ENCODE measurements at places on chromosomes 13 and 19.

GRCh38 chr13:60463787-60464186, 66.8 kb downstream of the TDRD3 start:
- DNase-seq, result no peak

GRCh38 chr19:55113570-55114039, 3.8 kb downstream of the PPP1R12C start:
- DNase-seq, result no peak

- DNase-seq, result no peak
Measured at GRCh38 chr13:92967923-92968322, 258.7 kb upstream of the GPC6 start.

GRCh38 chr13:98961503-98962105, 16.3 kb downstream of the DOCK9 start:
- no peak for DNase-seq

DNA sequence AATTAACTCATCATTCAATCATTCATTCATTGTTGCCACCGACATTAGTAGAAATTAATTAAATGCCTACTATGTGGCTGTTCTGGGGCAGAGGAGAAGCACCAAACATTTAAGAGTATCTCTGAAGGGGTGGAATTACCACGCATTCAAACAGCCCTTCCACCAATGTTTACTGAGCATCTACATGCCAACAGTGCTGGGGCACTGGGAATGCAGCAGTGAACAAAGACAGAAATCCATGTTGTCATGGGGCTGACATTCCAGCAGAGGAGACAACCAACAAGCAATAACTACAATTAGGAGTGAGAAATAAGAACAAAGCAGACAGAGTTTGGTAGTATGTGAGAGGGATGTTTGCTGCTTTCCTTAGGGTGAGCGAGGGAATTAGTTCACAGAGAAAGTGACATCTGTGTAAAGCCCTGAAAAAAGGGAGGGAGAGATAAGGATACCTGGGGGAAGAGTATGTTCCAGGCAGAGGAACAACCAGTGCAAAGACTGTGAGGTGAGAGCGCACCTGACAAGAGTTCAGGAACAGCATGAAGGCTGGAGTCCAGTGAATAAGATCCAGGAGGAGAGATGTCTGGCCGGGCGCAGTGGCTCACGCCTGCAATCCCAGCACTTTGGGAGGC, 1.3 kb upstream of the PAK4 start:
- DNase-seq, result no peak

DNA sequence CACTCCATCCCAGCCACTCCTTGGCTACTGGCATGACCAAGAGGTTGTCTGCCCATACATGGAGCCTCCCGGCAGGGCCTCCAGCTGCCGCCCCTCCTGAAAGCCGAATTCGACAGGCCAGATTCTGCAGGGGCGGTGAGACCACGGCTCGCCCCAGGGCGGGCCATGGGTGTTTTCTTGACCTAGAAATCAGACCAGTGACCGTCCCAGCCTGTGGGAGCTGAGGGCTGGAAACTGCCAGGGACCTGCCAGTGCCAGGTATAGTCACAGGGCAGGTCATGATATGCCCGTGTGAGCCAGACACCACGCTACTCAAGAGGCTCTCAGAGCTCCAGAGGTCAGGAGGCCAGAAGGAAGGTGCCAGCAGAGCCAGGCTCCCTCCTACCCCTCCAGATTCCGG, 16.8 kb downstream of the DAPK3 start:
- no peak for DNase-seq

GRCh38 chr13:77740097-77740735, 42.7 kb downstream of the SLAIN1 start:
- no peak for DNase-seq

DNA sequence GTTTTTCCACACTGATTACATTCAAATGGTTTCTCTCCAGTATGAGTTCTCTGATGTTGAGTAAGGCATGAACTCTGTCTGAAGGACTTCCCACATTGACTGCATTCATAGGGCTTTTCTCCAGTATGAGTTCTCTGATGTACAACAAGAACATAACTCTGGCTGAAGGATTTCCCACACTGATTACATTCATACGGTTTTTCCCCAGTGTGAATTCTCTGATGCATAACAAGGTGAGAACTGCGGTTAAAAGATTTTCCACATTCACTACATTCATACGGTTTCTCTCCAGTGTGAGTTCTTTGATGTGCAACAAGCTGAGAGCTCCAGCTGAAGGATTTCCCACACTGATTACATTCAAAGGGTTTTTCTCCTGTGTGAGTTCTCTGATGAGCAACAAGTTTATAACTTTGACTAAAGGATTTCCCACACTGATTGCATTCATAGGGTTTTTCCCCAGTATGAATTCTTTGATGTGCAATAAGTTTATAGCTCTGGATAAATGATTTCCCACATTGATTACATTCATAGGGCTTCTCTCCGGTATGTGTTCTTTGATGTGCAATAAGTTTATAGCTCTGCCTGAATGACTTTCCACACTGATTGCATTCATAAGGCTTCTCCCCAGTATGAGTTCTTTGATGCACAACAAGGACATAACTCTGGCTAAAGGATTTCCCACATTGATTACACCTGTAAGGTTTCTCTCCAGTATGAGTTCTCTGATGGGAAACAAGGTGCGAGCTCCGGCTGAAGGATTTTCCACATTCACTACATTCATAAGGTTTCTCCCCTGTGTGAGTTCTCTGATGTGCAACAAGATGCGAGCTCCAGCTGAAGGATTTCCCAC, 23.5 kb downstream of the ZNF180 start:
- no peak for DNase-seq

GRCh38 chr13:67298297-67298696, 68.2 kb upstream of the PCDH9 start:
- DNase-seq, result no peak

- DNase-seq, result no peak
Measured at GRCh38 chr13:45872566-45872965, 21.0 kb upstream of the SIAH3 start.

DNA sequence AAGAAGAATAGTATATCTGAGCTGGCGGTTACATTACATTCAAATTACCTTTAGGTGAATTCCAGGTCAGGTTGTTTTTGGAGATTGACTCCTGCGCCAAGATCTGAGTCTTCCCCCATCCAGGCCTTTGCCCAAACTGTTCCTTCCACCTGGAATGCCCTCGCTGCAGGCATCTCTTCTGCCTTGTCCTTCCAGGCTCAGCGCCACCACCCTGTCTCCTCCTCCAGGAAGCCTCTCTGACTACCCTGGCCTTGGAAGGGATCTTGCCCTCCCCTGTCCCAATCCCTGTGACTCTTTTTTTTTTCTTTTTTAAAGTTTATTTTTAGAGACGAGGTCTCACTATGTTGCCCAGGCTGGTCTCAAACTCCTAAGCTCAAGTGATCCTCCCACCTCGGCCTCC, 1.7 kb upstream of the HOMER3 start:
- no peak for DNase-seq

DNA sequence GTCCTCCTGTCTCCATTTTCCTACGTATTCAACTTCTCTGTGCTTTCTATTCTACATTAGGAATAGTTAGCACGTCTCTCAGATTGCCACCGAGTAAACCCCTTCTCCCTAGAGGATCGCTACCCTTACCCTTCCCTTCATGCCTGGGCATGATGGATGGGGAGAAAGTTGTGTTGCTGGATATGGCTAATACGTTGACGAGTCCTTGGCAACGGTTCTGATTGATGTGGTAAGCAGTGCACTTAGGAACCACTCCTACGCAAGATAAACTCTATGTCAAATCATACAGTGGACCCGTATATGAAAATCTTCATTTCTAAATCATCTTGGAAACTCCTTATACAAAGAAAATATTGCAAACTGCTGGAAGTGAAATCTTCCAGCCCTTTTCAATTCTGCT, 224.5 kb downstream of the EFNB2 start:
- DNase-seq, result no peak

- DNase-seq, result no peak
Measured at GRCh38 chr19:35915443-35915842, 7.3 kb upstream of the TYROBP start.

GRCh38 chr19:33193865-33194362, at the start of gene LRP3:
Gene LRP3, plus strand, starts transcription at chr19:33194330. Its CDS starts 456 bp downstream, at chr19:33194786.
- DNase-seq, result no peak

DNA sequence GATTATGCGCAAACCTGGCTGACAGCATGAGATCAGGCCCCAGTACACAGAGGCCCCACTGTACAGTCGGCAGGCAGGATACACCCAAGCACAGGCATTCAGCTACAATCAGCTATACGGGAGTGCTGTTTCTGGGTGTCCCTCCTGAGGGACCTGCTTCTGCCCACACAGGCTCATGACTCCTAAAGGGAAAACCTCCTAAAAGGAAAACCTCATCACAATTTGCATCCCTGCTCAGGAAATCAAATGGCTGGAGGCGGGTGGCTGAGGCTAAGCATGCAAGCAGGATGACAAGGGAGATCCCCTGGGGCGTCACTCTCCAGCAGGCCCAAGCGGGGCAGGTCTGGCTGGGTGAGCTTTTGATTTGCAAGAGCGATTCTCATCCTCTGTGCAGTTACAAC, 99.8 kb downstream of the CRYL1 start:
- no peak for DNase-seq

- DNase-seq, result no peak
Measured at GRCh38 chr13:75356421-75356820, 125.5 kb downstream of the TBC1D4 start.

Measured in stimulated activated CD8-positive, alpha-beta memory T cell treated with anti-CD3 and anti-CD28 coated beads, Interleukin-12 subunit alpha, Interleukin-12 subunit beta, amount 100 ng/mL, for 4 hours (primary cell).